ENCODE measurements at places on chromosomes 2 and 18.

DNA sequence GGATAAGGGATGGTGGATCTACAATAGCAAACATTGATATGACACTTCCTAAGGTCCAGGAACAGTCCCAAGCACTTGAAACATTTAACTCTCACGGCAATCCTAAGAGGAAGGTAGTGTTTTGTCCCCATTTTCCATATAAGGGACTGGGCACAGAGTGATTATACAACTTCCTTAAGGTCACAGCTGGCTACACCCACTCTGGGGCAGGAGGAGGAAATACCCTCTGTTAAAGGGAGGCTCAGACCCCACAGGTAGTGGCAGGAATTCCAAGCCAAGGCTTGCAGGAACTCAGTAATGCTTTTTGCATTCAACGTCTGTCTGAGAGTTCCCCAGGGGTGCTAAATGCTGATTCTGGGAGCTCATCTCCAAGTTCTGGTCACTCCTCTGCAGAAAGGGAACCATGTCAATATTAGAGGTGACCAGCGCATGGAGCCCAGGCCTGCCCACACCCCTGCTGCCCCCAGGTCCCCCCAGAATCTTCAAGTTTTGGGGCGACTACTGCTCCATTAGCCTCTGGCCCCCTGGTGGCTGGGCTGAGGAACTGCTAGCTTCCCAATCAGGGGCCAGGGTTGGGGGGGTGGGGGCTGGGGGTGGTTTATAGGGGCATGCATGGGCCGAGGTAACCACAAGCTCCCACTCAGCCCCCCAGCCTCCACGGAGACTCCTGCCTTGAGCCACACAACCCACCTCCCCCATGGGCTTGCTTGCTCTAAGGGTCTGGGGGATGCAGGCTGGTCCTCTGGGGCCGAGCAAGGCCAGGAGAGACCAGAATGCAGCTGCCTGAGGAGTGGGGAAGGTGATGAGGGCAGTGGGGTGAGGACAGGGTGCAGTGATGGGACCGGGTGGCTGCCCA is 11.1 kb downstream of the OBSL1 start:
- no peak for DNase-seq

GRCh38 chr2:98935777-98936352 is at the start of gene CRACDL:
Gene CRACDL (minus strand): TSS chr2:98936225. CDS start chr2:98846800, 89,425 bp downstream.
- DNase-seq, result no peak

GRCh38 chr2:112065966-112066365 is 10.9 kb downstream of the TMEM87B start:
- no peak for DNase-seq

DNA sequence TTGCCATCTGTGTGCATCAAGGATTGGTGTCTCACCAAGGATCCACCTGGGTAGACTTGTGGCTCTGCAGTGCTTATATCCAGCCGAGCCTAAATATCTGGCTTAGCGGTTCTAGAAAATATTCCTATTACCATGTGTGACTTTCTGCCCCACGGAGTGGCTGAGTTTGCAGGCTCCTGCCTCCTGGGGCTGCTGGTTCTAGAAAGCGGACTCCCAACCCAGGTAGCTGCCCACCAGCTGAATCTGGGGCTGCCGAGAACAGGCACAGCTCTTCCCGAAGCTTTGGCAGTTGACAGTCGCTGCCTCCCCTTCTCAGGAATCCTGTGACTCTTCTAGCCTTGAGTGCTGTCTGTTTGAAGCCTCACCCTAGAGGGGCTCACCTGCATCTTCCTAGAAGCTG is 104.6 kb downstream of the TPGS2 start:
- DNase-seq, result no peak

GRCh38 chr2:3073041-3073595 is 304.5 kb downstream of the EIPR1 start:
- no peak for DNase-seq

DNA sequence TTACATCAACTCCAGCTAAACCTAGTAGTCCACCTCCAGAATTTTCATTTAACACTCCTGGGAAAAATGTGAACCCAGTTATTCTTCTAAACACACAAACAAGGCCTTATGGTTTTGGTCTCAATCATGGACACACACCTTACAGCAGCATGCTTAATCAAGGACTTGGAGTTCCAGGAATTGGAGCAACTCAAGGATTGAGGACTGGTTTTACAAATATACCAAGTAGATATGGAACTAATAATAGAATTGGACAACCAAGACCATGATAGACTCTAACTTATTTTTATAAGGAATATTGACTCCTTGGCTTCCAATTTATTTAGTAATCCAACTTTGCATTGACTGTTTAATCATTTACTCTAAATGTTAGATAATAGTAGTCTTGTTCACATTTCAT is 44.2 kb downstream of the NLRC4 start:
- DNase-seq, result no peak

DNA sequence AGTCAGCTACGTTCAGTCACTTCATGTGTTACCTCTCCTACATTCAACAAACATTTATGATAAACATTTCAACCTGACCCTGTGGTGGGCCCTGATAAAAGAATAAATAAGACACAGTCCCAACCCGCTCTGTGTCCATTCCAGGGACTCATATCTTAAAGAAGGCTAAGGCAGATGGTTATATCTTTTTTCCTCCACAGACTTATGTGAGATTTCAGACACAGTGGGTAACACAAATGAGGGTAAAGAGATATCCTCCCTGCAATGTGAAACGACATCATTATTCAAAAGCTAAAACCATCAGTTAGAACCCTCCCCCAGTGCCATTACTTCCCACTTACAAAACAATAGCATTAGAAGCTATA is 11.1 kb upstream of the HNRNPLL start:
- DNase-seq, result no peak

DNA sequence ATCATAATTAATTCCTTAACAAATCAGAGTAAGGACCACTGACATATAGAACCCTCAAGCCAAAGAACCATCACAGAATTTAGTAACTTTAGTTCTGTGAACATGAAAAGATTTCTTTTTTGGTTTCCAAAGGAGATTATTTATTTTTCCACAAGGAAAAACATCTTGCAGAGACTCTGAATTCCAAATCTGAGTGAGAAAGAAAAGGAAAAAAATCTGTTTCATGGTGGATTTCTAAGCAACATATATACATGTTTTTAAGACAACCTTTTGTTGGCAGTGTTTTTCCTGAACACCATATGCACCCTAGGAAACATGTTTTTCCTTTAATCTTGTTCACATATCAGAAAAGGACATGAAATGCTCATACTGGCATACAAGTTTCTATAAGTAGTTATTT is 149.8 kb downstream of the AGPS start:
- DNase-seq, result no peak

GRCh38 chr2:180751306-180751920 is 229.0 kb upstream of the UBE2E3 start:
- no peak for DNase-seq

DNA sequence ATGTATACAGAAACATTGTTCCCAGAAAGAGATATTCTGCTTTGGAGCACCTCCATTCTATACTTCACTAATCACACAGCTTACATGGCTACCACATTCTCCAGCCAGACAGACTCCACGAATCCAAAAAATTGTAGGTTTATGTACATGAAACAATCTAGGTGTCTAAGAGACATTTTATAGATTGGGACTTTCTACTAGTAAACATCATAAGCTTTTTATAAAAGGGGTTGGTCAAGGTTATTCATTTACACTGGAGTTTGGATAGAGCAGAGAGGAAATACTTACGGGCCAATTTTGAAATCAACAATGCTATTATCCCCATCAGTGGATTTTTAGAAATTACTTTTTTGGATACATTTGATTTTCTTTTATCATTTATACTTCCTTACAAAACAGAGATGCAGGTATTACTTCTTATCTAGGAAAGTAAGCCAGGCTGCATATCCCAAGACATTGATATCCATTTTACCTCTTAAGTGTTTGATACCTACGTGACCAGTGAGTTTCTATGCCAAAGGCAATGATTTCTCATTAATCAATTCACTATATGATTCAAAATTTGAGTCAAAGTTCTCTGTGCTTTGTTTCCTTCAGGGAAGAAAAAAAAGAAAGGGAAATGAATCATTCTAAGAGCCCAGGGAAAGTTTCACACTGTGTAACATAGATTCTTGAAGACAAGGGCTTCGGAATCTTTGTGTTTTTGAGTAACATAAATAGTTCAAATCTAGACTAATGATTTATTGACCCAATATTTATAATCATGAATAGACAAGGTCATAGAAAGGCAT is 140.5 kb downstream of the PTH2R start:
- DNase-seq, result no peak

DNA sequence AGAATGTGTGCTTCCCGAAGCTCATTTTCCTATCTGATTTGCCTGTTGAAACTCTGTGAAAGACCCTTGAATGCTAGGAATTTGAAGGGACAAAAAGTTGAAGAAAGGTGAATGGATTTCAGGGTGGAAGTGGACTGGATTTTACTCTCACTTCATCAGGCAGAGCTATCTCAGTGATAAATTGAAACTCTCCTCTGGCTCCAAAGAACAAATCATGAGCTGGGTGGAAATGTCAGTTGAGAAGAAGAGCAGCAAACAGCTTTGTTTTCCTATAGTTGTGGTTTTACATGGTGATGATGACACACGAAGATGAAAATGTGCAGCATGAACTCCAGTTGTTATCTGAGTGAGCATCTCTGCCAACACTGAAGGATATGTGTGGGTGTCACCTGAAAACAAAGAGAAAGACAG is 34.4 kb downstream of the CD28 start:
- no peak for DNase-seq

GRCh38 chr2:109523121-109523520 is 90.6 kb downstream of the SEPTIN10 start:
- DNase-seq, result no peak

GRCh38 chr2:221802089-221802488 is 230.0 kb upstream of the EPHA4 start:
- no peak for DNase-seq

DNA sequence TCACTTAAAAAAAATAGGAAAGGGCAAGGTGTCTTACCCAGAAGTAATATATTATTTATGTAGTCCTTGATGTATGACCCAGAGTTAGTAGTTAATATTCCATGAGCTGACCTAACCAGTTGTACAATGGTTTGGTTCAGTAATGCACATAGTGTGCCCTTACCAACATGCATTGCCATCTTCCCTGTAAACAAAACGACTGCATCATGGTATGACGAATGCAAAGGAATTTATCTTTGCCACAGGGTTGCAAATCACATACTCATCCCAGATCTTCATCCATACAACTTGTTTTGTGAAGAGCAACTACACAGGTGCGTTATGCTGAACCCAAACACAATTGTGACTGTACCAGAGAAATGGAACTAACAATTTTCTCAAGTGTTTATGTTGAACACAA is 68.9 kb upstream of the ZSWIM2 start:
- DNase-seq, result no peak

DNA sequence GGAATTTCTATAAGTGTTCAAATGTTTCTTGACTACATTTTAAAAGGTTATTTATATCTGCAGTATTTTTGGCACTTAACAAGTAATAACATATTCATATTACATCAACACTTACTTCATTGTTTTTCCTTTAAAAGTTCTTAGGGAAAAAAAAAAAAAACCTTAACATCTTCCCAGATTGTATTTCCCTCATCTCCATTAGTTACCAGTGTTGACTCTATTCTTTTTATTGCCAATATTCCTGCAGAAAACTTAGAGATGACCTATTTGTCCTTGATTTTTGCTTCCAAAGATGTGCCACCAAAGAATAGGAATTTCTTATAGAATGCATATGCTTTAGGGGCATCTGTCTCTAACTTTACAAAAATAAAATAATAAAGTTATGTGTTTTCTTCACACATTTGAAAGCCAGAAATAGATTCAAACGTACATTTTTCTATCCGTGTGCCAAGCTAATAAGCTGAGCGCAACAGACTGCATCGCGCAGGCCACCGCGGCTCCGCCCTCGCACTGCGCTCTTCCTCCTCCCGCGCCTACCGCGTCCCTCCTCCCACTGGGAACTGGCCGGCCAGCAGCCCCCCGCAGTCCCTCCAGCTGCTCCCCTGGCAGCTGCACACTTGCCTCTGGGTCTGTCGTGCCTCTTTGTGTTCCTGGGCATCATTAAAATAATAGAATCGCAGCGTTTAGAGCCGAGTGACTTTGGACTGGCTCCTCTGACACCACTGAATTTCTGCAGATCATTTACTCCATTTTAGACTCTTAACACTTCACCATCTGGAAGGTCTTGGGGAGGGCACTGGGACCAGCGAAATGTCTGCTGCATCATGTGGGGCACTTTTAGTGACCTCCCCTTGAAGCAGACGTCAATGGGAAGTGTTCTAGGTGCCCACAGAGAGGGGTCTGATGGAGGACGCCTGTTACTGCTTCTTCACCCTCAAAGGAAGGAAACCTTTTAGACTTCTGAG is 21.2 kb upstream of the NAB1 start:
- DNase-seq, result peak; percentile 60

DNA sequence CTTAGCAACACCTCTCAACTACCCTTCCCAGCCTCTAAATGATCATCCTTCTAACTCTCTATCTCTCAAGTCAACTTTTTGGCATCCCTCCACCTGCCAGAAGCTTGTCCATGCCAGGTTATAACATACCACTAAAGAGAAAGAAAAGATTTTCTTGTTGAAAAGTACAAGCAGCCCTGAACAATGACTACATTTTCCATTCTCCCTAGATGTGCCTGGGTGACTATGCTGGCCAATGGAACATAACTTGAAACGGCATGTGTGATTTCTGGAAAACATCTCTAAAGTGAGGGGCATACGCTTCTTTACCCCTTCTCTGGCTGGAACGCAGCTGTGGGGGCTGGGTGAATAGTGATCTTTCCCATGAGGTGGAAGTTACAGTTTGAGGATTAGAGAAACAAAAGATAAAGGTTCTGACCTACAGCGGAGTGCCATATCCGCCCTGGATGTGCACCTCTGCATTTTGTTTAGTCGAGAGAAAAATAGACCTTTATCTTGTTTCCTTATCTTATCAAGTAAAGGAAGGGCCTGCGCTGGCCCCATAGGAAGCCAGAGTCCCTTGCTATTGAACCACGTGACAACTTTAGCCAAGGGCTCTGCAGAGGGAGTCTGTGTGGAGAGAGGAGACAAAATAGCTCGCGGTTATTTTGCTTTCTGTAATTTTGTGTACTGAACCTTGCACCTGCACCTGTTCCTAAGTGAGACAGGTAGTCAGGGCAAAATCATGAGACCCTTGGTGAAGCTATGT is 436.8 kb downstream of the TGIF1 start:
- no peak for DNase-seq

DNA sequence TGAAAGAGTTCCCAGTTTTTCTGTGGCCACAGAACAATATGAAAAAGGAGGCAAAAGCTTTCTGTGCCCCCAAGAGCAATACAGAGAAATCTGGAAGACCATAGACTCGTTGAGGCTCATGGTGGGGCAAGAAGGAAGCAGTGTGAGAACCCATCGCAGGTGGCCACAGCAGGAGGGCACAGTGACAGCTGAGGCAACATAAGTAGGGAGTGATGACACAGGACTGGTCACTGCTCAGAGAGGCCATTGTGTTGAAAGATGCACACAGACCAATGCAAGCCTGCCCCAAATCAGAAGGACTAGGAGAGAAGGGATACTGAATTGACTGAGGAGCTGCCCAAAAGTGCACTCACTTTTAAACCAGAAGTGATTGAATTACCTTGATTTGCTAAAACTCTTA is 483.6 kb downstream of the EPHA4 start:
- DNase-seq, result no peak

DNA sequence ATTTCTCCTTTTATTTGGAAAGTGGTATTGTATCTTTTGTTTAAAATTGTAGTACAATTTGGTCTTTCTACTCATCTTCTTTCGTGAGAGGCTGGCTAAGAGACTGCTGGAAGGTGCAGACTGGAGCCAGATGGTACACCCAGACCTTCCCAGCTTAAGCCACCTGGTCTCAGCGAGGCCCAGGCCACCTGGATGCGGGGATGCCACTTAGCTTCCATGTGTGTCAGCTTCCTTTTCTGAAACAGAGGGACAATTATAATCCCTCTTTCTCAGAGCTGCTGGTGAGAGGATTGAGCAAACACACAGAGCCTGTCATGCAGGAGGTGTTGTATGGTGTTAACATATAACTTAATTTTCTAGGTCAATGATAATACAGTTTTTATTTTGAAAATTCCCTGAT is 17.4 kb downstream of the FARP2 start:
- DNase-seq, result no peak
